Cortex of kidney (tissue), 1 donor: ENCODE measurements at places on chromosomes 13 and 19.

GRCh38 chr19:39423258-39424086 is 11.0 kb downstream of the PLEKHG2 start:
- no peak for DNase-seq

GRCh38 chr19:55778331-55778730 is 9.4 kb downstream of the RFPL4AL1 start:
- no peak for DNase-seq

- no peak for DNase-seq
Measured at GRCh38 chr19:38710416-38710702, 33.9 kb downstream of the CAPN12 start.

DNA sequence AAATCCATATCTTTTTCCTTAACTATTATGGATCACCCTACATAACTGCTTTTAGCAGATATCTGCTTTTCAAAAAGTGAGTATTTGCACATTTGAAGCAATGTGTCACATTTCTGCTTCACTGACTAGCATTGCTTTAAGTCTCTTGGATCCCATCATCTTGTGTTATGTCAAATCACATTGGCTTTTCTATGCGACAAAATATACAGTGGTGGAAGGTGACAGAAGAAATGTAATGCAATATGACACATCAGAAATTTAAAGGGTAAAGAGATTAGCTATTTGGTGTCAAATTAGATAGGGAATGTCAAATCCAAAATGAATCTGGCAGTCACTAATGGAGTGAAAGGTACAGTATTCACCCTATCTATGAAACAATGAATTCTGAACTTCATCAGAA is 1282.1 kb upstream of the PCDH20 start:
- DNase-seq: no peak

- DNase-seq: no peak
Measured at GRCh38 chr13:94859278-94859691, 146.9 kb upstream of the SOX21 start.

DNA sequence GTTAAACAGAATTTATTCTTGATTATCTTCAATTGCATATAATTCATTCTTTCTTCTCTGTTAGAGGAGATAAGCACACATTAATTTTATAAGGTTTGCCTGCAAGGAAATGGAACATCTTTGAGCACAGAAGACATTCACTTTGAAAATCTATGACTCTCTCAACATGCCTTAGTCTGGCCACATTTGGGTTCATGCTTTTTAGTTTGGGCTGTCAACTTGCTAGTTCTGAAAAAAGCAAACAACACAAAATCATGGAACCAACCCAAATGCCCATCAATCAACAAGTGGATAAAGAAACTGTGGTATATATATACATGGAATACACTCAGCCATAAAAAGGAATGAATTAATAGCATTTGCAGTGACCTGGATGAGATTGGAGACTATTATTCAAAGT is 71.5 kb downstream of the CYSLTR2 start:
- DNase-seq: no peak

GRCh38 chr13:57345526-57345925 is 178.5 kb downstream of the PRR20E start:
- no peak for DNase-seq

GRCh38 chr13:79648191-79648590 is 167.2 kb downstream of the NDFIP2 start:
- no peak for DNase-seq

DNA sequence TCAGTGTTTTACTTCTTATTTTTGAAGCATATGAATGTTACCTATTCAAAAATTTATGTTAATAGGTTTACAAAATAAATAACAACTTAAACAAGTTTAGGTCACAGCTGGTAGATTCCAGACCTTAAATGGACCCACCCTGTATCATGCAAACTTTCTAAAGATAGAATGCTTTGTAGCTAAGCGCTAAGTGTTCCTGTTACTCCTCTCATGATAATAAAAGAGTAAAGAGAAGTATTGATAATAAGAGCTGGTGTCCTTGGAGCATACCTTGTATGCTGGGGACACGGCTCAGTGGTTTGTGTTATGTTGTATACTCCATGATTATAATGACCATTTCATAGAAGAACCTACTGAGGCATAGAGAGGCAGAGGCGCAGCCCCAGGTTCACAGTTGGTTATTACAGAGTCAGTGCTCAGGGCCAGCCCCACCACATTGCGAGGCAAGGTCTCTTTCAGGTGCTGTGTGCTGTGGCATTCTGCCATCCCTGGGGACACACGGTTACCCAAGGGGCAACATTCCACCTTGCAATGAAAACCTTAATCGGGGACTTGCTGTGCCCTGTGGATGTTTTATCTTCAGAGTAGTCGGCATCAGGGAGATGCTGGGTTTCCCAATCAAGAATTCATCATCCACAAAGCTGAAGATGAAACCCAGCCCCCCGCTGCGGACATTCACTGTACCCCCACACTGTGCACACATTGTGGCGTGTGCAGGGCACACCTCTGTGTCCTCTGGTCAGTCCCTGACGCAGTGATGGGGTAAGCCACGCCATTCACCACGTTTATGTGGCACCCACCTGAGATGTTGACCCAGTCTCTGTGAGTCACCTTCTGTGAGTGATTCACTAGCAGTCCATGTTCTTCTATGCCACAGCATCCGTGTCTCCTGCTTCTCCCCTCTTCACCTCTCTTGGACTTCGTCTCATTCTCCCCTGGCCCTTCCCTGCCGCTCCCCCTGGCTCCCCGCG is 186.7 kb downstream of the COL4A1 start:
- DNase-seq: no peak

- DNase-seq: no peak
Measured at GRCh38 chr19:3365093-3365835, 1.1 kb upstream of the NFIC start.

GRCh38 chr13:36242761-36243160 is 28.4 kb upstream of the SOHLH2 start:
- no peak for DNase-seq

GRCh38 chr19:5983367-5983955 is 5.5 kb upstream of the RANBP3 start:
- no peak for DNase-seq

DNA sequence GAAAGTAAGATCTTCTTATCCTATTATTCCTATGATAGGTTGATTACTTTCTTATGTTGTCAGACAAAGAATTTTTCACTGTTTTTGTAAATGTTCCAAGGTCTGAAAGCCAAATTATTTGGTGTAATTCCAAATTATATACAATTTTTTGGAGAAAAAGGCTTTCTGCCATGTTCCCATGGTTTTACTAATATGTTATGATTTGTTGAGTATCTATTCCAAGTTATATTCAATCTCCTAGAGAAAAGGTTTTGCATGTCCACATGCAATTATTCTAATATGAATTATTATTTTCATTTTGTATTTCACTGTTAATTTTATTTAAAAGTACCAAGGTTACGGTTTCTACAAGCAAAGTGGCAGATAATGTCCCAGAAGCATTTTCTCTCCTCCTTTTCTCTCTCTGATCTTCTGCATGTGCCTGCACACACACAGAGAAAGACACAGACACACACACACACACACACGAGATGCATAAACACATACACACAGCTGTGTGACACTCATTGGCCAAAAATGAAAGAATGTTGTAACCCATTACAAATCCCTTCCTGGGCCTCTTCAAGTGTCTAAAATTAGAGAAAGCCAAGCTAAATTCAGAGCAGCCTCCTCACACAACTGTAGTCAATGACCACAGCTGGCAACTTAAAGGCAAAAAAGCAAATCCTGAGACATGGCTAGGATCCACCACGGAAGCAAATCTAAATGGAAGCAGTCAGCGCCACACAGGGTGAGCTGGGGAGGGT is 621.0 kb downstream of the EFNB2 start:
- DNase-seq: no peak

DNA sequence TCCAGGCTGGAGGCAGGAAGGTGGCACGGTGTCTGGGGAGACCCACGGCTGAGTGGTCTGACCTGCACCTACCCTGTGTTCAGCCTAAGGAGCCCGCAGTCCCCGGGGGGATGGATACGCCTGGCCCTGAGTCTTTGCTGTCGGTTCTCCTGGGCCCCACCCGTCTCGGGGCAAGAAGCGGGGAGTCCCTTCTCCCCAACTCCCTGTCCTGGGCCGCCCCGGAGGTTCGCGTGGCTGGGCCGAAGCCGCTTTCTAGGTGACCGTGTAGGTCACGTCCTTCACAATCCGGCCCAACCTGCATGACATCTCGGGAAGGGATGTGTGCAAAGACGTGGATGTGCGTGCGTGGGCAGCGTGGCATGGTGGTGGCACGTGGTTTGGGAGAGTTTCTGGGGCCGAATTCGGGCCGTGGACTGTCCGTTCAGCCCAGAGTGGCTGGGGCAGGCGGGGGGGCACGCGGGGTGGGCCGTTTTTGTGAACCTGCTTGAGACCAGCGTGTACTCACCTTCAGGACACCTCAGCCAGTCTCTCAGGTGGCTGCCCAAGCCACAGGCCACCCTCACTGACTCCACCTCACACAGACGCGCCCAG is 103.3 kb downstream of the PTPRS start:
- DNase-seq: no peak

- no peak for DNase-seq
Measured at GRCh38 chr19:55096061-55096701, 20.5 kb downstream of the EPS8L1 start.

- DNase-seq: no peak
Measured at GRCh38 chr13:21399741-21400140, 59.4 kb downstream of the ZDHHC20 start.

- no peak for DNase-seq
Measured at GRCh38 chr19:8612807-8613171, 2.3 kb upstream of the ADAMTS10 start.

GRCh38 chr19:30896554-30896953 is 452.7 kb downstream of the TSHZ3 start:
- no peak for DNase-seq

DNA sequence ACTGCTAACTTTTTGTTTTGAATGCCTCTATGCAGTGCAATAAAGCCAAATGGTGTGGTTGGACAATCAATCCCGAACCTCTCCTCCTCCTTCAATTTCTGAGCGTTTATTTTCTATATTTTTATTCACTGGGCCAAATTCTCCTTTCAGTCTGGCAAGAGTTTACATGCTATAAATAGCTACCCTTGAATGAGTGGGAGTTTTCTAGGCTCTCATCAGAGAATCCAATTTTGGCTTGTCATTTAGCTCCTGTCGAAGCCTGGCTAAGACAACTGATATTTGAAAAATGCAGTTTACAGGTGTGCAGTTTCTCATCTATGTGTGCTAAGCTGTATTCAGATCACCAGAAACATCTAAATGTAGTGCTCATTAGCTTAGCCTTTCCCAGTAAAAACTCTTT is 61.8 kb downstream of the OLFM4 start:
- no peak for DNase-seq

- no peak for DNase-seq
Measured at GRCh38 chr19:35502751-35503150, 10.7 kb downstream of the DMKN start.
